Heart right ventricle (tissue), 16 donors: ENCODE measurements at places on chromosomes 16 and 17. TPM values are rescaled to one million over a fixed set of nuclear protein-coding genes. Genes with fewer than 3 reads are reported as not detected.

Gene TBC1D3H
- polyA plus RNA-seq = not detected

Gene SRCIN1
- 1.2 TPM for polyA plus RNA-seq

Gene DBNDD1
- 0.72 TPM for polyA plus RNA-seq

Gene IRX3
- 40.5 TPM for polyA plus RNA-seq

Gene AFMID
- polyA plus RNA-seq = 17.3 TPM

Gene SEZ6L2
- not detected for polyA plus RNA-seq

Gene CSH1
- polyA plus RNA-seq = not detected

Gene TEKT1
- polyA plus RNA-seq = not detected

Gene FOXL1
- polyA plus RNA-seq = 0.78 TPM

Gene AHSP
- polyA plus RNA-seq = not detected

Gene TMIGD1
- not detected for polyA plus RNA-seq

Gene NPIPB2
- 3.7 TPM for polyA plus RNA-seq

Gene CCL11
- 6.2 TPM for polyA plus RNA-seq

Gene NACA2
- polyA plus RNA-seq = not detected

Gene PPP4C
- polyA plus RNA-seq = 34.5 TPM

Gene FOXJ1
- polyA plus RNA-seq = 0.03 TPM

Gene MYOCD
- polyA plus RNA-seq = 7.0 TPM

Gene CASKIN1
- 0.33 TPM for polyA plus RNA-seq

Gene CYGB
- 36.0 TPM for polyA plus RNA-seq

Gene GSDMA
- polyA plus RNA-seq = not detected

Gene HBA2
- 2.9 TPM for polyA plus RNA-seq

Gene KCNJ2
- 31.7 TPM for polyA plus RNA-seq

Gene NXPH3
- 5.9 TPM for polyA plus RNA-seq

Gene MYCBPAP
- polyA plus RNA-seq = 0.17 TPM

Gene SPECC1
- polyA plus RNA-seq = 6.6 TPM

Gene TRPV2
- 11.9 TPM for polyA plus RNA-seq

Gene SPNS2
- polyA plus RNA-seq = 22.0 TPM

Gene TBC1D3I
- 0.23 TPM for polyA plus RNA-seq

Gene TBC1D3L
- polyA plus RNA-seq = 17.9 TPM

Gene HES7
- polyA plus RNA-seq = 0.91 TPM

Gene ATXN1L
- 6.0 TPM for polyA plus RNA-seq

Gene CCL17
- polyA plus RNA-seq = 0.35 TPM

Gene ALDOC
- polyA plus RNA-seq = 122 TPM

Gene CCL14
- 28.6 TPM for polyA plus RNA-seq

Gene OTOA
- polyA plus RNA-seq = not detected

Gene FNDC8
- not detected for polyA plus RNA-seq

Gene TENT4B
- polyA plus RNA-seq = 3.1 TPM

Gene GAA
- 26.4 TPM for polyA plus RNA-seq

Gene GAS7
- polyA plus RNA-seq = 19.8 TPM

Gene CNTNAP4
- not detected for polyA plus RNA-seq

Gene BAHCC1
- 4.8 TPM for polyA plus RNA-seq

Gene CD300H
- not detected for polyA plus RNA-seq

Gene EDC4
- 30.2 TPM for polyA plus RNA-seq

Gene CACNA1G
- polyA plus RNA-seq = 0.04 TPM

Gene HOXB1
- polyA plus RNA-seq = not detected

Gene ADAMTS18
- polyA plus RNA-seq = not detected

Gene MYO18A
- 442 TPM for polyA plus RNA-seq

Gene C16orf74
- 0.87 TPM for polyA plus RNA-seq

Gene NARF
- 179 TPM for polyA plus RNA-seq

Gene KRT9
- not detected for polyA plus RNA-seq

Gene SPAG5
- polyA plus RNA-seq = 0.86 TPM

Gene CREBBP
- 21.8 TPM for polyA plus RNA-seq

Gene GCGR
- polyA plus RNA-seq = not detected
